ENCODE measurements at places on chromosomes 6 and 20.

DNA sequence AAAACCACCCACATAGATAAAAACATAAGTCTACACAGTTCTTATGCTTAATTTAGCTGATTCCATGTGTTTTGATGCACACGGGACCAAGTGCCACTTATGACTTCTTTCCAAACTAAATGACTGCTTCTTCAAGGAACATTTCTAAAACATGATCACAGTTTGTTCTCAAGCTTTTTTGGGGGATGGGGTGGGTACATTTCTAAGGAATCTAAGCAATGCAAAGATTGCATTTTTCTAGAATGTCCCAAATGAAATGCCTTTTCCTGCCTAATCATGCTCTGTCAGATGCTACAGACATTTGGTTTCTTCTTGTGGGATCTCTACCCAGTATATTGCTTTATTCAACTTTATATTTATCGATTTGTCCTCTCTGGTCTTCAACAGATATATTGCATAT is 496.8 kb upstream of the JAG1 start:
- DNase-seq, result no peak

DNA sequence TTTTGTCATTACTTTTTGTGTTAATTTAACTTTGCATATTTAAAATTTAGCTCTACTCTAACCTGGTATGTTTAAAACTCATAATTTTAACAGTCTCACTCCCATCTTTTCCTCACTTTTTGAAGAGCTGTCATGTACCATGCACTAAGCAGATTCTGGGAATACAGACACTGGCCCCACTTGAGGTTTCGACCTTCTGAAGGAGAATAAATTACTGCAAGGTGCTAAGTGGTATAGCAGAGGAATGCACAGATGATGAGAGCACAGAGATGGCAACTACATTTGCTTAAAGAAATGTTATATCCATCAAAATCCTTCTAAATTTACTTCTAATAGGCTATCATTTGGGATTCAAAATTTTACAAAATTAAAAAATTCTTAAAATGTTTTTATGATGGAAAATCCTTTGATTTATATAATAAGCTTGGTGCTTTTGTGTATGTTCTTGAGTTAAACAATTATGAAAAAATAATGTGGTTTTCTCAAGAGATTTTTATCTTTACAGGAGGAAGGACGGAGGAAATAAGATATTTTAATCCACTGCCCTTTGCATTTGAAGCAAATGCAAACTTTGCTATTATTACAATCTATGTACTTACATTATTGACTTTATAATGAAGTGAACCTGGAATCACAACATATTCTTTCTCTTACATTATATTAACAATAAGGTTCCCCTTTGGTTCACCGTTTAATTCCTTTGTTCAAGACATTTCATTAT is 79.3 kb downstream of the AHI1 start:
- no peak for DNase-seq

DNA sequence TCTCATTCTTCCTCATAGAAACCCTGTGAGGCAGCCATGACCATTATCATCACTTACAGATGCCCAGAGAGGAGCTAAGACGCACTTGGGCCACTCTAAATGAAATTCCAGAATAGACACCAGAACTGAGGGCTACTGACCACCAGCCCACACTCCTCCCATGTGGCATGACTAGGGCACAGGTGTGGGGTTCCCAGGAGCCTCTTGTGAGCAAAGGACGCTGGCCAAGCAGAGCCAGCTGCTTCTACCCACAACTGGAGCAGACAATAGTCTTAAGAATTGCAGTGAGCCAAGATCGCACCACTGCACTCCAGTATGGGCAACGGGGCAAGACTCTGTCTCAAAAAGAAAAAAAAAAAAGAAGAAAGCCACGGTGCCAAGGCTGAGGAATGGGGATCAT is 10.0 kb downstream of the AHCY start:
- no peak for DNase-seq

GRCh38 chr6:43738877-43739641 is 31.0 kb upstream of the VEGFA start:
- no peak for DNase-seq

DNA sequence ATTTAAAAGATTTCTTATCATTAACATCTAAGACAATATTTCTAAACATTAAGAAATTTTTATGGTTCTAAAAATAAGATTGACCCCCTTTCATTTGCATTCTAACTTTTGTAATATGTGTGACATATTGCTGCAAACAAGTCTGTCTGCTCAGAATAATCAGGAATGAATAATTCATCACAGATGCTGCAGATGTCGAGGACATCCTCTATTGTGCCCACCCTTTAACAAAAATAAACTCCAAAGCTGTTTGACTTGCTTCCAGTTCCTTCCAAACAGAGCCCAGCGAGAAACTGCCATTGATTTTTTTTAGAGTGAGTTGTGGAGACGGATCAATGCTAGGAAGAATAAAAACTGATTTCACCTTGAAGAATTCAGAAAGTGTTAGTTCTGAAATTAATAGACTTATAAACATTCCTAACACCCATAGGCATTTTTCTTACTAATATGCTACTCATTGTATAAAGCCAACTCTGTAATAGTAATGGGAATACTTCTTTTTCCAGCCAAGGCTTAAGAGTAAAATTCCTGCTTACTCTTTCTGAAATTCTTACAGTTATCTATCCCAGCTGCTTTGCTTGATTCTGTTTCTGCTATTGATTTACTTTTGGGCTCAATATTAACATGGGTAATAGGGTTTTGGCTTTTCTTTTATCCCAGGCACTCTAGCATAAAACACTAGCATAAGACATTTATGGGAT is 244.8 kb upstream of the FAM83B start:
- DNase-seq, result no peak

DNA sequence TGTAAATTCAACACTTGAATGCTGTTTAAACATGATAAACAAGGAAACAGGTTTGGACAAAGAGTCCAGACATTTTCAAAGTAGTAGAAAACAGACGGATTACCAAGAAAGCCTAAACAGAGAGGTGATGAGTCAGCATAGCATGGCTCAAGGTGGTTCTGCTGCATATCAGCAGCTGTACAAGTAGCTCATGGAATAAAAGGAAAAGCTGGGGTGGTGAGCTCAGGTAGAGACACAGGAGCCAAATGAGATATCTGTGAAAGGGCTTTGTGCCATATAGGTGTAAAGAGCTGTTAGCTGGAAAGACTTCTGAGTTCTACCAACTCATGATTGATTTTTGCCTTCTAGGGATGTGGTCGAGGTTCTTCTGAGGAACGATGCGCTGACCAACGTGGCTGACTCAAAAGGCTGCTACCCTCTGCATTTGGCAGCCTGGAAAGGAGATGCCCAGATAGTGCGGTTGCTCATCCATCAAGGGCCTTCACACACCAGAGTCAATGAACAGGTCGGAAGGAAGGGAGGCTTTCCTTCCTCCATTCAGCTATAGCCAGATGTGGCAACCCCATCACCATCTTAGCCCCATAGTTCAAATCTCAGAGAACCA is 80.7 kb downstream of the ANKS1A start:
- no peak for DNase-seq

DNA sequence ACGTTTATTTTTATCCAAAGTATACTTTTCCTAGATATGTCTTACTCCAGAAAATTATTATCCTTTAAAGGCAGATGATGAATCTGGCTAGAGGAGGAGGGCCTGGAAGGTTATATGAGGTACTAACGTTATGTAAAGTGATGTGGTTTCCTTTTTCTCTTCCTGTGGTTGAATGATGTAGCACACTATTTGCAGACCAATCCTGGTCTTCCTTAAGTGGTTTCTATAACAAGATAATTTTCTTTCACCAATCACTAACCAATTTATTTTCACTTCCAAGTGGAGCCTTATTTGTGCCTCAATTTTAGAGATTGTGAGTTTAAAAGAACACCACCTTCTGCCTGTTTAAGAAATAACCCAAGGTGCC is 154.6 kb upstream of the SOX4 start:
- DNase-seq, result no peak

DNA sequence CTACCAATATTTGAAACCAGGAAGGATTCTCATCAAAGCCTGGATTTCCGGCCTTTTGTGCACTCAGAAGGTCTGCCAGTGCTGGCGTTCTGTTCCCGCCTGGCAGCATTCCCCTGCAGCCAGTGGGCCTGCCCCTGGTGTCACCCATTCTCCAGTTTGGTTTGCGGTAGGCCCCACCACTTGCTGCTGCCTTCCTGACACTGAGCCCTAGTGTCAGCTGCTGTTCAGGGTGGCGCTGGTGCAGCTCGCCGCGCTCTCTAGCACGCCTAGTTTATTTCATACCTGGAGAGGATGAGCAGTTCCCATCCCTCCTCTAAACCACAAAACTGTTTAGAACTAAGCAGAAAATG is 9.5 kb downstream of the NPEPL1 start:
- no peak for DNase-seq

GRCh38 chr6:86030875-86031274 is 388.2 kb upstream of the SYNCRIP start:
- DNase-seq, result no peak

GRCh38 chr6:40389254-40389653 is 197.9 kb downstream of the LRFN2 start:
- no peak for DNase-seq

DNA sequence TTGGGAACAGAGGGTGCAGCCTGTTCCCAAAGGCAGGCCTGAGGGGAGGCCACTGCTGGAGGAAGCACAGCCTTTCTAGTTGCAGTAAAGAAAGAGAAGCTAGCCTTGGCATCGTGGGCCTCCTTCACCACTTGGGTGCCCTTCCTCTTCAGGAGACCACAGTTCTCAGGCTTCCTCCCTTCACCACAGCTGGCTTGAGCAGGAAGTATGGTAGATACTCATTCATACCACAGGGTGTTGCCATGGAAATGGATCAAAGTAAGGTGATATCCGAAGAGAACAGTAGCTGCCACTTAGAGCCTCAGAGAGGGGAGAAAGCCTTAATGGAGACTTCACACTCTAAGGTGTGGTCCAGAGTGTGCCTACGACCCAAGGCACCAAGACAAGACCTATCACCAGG is 120.4 kb upstream of the RIPOR2 start:
- DNase-seq, result no peak

DNA sequence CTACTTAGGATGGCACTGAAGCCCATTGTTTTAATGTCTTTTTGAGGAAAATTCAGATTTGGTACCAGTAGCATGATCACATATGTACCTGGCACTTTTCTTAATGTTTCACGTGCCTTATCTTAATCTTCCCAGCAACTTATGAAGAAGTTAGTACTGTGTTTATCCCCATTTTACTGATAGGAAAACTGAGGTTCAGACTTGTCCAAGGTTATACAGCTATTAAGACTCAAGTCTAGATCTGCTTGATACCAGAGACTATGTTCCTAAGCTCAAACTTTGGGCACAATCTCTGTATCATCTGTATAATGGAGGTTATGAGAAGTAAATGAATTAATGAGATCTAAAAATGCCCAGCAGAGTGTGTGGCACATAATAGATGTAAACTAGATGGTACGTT is 179.7 kb upstream of the SUPT3H start:
- DNase-seq, result no peak

DNA sequence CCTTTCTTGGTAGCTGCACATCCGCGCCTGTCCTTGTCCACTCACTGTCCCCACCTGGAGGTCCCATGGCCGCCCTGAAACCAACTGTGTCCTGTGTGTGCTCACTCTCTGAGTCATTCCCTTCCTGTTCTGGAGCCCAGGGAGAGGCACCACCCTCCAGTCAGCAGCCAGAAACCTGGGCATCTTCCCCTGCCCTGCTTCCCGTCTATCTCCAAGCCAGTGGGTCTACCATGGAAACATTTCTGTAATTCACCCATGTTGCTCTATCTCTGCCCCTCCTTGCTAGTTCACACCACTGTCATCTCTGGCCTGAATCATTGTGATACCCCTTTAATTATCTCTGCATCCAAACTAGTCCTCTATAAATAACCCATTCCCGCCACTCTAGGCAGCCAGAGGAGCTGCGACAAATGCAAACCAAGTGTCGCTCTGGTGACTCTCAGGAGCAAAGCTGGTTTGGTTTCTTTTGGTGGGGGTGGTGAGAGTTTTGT is 28.8 kb upstream of the SYNJ2 start:
- DNase-seq, result no peak

GRCh38 chr6:150759483-150759882 is 106.0 kb upstream of the MTHFD1L start:
- no peak for DNase-seq

GRCh38 chr6:148590883-148591282 is 155.9 kb upstream of the UST start:
- no peak for DNase-seq

GRCh38 chr6:169800116-169800667 is 48.8 kb downstream of the ERMARD start:
- no peak for DNase-seq

DNA sequence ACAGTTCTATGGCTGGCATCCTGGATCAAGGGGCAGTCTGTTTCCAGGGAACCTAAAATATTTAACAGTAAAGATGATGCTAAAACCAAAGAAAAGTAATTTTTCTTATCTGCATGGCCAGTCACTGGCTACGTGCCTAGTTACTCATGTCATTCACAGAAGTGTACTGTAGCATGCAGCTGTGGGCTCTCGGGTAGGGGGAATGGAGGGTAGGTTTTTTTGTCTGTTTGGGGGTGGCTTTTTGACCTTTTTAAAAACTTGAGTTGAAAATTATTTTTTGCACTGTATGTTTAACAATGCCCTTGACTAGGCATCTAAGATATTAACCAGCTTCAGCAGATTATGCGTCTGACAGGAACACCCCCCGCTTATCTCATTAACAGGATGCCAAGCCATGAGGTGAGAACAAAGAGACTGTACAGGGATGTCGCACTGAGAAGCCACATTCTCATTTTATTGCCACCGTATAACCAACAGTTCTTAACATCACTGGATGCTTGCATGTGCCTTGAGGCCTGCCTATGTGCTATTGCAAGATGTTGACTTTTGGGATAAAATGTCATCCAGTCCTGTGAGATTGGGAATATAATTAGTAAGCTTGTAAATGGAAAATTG is 30.3 kb upstream of the MAPK13 start:
- no peak for DNase-seq

GRCh38 chr6:4892785-4893485 is 110.9 kb downstream of the RPP40 start:
- no peak for DNase-seq

DNA sequence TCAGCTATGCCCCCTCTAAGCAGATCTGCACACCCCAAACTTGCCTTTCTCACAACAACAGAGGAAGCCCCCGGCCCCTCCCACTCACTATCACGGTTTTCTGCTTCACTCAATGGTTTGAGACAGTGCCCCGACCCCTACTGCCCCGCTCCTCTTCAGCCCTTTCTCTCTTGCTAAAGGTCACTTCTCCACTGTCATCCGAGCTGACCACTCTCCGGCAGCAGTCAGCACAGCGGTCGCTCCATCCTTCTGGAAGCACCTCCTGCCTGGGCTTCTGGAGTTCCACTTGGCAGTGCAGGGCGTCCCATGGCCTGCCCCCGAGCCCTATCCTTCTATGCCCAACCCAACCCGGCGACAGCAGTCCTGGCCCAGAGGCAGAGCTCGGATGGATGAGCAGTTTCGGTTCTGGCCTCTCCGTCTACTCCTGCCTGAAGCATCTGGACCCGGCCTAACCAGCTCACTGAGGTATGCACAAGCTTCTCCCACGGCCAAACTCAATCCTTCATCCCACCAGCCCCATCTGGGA is 4.1 kb downstream of the CTSZ start:
- no peak for DNase-seq

GRCh38 chr20:15076785-15077184 is 739.4 kb upstream of the FLRT3 start:
- DNase-seq, result no peak

GRCh38 chr6:108874470-108875160 is 26.4 kb downstream of the ARMC2 start:
- DNase-seq, result no peak

GRCh38 chr20:50587291-50587961 is 77.2 kb downstream of the PTPN1 start:
- no peak for DNase-seq

GRCh38 chr6:169082093-169082492 is 171.6 kb downstream of the THBS2 start:
- DNase-seq, result no peak

All from anterior cingulate cortex (tissue), 58 donors.